ENCODE measurements at places on chromosomes 3 and 15.

GRCh38 chr3:189588070-189588469 is 43.1 kb upstream of the TP63 start:
- no peak for DNase-seq

DNA sequence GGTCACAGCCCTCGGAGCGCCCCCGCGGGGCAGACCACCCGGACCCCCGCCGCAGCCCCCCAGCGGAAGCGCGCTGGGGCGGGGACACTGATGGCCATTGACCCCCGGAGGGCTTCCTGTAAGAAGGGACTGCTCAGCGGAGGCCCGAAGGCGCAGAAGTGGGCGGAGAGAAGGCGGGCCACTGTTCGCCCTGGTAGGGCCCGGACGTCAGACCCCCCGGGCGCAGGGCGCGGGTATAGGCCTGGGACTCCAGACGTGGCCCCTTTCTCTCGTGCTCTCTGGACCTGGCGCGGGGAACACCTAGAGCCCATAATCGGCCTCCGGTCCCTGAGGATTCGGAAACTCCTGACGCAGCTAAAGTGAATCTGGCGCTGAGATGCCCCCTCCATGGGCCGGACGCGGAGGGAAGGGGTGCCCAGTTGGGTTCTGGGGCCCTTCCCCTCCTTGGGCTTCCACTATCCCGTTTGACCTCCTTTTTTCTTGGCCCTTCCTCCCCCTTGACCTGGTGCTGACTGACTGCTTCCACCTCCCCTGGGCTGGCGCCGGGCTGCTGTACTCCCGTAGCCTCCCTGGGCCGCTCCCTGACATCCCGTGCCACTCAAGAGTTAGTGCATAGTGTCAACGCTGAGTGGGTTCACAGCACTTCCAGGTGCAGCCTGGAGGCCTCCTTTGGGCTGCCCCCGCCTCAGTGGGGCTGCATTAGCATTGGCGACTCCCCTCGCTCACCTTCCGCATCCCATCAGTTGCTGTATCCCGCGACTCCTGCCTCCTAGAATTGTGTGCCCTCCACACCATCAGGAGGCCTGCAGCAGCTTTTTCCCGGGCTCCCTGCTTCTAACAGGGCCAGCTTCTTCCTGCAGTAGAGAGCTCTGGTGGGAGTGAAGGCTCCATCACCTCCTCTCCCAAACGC is 694 bp downstream of the ABTB1 start:
- peak; percentile 40 for DNase-seq

DNA sequence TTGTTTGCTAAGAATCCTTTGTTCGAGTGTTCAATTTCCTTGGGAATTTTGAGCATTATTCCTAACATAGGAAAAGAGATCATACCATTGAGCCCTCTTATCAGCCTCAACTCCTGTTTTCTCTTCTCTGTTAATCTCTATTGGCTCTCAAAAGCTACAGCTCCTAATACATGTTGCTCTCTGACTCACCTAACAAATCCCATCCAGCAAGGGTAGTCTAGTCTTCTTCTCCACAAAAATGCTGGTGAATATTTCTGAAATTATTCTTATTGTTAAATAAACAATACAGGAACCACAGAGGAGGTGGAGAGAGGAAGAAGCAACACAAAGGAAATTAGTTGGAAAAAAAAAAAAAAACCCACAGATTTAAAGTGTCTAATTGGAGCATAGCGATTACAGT is 325.8 kb upstream of the NAALADL2 start:
- DNase-seq = no peak

DNA sequence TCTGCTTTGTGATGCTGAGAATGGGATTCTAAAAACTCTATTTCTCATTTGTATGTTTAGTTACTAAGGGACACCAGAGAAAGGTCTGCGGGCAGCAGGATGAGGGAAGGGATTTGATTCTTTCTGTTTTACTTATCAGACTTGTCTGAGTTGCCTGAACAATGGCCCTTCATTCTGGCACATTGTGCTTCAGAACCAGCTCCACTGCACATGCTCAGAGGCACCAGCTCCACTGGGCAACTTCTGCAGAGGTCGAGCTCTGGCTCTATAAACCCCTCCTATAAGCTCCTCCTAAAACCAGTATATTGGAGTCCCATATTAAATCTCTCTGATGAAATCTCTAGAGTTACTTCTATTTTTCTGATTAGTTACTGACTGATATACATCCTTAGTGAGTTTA is 453.2 kb upstream of the CDIN1 start:
- no peak for DNase-seq

DNA sequence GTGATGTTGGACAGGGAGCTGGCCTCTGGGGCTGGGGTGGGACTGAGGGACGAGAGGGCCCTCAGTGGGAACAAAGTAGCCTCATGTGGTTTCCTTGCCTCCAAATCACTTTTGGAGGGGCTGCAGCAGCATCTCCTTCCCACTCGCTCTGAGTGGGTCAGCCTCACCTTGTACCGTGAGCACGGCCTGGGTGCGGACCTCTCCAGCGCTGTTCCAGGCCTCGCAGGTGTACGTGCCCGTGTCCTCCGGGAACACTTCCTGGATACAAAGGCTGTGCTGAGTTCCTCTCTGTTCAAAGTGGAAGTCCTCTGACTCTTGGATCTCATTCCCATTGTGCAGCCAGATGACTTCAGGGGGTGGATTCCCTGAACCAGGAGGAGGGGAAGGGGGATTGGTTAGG is 123.7 kb upstream of the HACD2 start:
- DNase-seq = no peak

GRCh38 chr3:153210146-153210545 is 48.1 kb downstream of the RAP2B start:
- peak; percentile 33 for DNase-seq

GRCh38 chr3:71583566-71584393 is at the start of gene FOXP1:
Gene FOXP1, minus strand, starts transcription at chr3:71583728. Its CDS starts 385,347 bp downstream, at chr3:71198381.
- peak; percentile 50 for DNase-seq
